GM19239 (cell line): ENCODE measurements at places on chromosomes 3 and 15.

DNA sequence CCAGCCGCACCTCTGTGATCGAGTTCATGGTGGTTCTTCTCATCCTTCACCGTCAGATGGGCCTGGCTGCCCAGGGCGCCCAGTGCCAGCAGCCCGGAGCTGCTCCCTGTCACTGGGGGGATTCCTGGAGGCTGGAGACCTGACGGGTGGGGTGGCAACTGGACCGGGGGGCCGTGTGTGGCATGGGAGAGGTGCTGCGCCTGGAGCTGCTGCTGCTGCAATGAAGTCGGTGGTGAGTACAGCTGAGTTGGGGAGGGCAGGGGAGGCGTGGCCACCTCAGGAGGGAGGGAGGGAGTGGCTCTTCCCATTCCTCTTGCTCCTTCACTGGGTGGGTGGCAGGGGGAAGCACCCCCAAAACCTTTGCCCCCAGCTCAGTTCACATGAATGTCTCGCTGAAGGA is 31.7 kb downstream of the TLE3 start:
- DNase-seq, result no peak

DNA sequence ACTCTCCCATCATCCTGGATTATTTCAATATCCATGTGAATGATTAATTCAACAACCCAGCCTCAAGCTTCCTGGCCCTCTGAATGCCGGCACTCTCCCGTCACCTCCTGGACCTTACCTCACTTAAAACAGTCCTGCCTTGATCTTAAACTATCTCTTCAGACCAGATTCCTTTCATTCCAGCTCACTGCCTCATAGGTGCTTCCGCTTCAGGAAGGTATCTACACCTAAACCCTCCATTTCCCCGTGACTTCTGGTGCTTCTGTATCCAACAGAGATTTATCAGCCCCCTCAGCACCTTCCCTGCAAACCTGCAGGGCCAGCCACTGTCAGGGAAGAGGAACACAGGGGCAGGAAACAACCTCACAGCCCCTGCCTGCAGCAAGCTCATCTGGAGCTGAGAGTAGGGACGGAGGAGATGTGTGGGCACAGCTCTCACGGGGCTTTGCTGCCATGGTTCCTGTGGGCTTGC is 98.9 kb upstream of the TJP1 start:
- no peak for DNase-seq

GRCh38 chr3:122945230-122945629 is 82.3 kb downstream of the SEMA5B start:
- DNase-seq, result no peak

GRCh38 chr3:66486646-66487045 is 14.2 kb downstream of the LRIG1 start:
- no peak for DNase-seq

DNA sequence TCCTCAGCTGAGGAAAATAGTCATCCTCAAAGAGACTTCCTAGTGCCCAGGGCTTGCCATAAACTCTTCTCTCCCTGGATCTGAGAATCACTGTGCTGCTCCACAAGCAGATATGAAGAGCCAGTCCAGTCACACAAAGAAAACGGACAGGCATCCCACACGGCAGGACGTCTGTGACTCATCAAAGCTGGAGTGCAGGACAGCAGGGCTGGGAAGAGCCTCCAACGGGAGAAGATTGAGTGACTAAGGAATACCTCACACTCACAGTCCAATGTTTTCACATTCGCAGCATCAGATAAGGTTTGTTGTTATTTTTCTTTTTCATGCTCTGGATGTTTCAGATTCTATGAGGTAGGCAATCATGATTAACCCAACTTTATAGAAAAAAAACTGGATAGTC is 57.8 kb downstream of the NEK10 start:
- no peak for DNase-seq

- DNase-seq, result no peak
Measured at GRCh38 chr3:15903759-15904720, 106.3 kb upstream of the ANKRD28 start.

DNA sequence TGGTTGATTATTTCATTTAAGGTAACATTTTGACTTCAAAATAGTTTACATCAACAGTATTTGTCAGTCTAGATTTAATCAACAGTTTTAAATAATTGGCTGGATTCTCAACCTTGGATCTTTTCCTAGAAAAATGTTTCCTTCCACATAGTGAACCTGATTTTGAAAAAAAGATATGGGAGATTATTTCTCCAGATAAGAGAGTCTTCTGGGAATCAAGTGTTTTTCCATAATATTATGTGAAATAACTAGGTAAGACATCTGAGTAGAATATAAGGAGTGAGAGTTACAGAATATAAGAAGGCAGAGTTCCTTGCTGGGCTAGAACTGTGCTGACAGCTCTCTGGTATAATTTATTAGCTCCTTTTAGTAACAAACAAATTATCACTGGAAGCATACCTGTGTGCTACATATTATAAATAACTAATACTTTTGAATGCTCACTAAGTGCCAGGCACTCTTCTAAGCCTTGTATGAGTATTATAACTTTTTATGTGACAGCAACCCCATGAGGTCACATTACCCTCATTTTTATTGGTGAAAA is 18.8 kb upstream of the TNFSF10 start:
- DNase-seq, result no peak

GRCh38 chr3:34361921-34362320 is 563.5 kb downstream of the PDCD6IP start:
- peak; percentile 23 for DNase-seq

- DNase-seq, result no peak
Measured at GRCh38 chr3:42500909-42501308, 1.5 kb upstream of the VIPR1 start.

- DNase-seq, result no peak
Measured at GRCh38 chr3:189827108-189827507, 195.9 kb downstream of the TP63 start.

DNA sequence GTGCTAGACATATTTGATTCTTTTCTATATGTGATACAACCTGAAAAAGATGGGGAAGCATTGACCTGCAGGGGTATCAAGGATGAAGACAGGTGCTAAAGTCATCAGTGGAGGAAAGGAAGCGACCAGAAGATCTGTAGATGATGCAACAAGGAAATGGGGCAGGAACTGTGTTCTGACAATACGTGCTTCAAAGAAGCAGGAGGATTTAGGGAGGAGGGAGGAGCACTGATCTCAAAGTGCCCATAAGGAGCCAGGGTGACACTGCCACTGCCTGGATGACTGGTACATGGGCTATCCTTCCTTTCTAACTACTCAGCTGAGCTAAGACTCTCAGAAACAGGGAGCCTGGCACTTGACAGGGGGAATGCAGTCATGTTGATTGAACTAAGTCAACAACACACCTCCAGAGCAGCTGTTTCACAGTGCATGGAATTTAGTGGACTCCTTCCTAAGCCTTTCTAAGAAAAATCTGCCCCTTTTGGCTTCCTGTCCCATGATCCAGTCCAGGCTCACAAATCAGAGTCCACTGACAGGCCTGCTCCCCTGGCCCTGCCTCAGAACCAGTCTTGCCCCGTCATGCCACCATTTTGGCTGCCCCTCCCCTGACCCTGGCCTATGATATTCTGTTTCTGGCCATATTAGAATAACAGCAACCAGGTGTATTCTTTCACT is 12.0 kb downstream of the LYSMD4 start:
- DNase-seq, result no peak

- DNase-seq, result no peak
Measured at GRCh38 chr3:131925571-131925970, 109.2 kb downstream of the CPNE4 start.
